H7 (cell line): ENCODE measurements at places on chromosomes 7 and 10.

- DNase-seq = no peak
These were observed 50.8 kb upstream of the CREB5 start for GRCh38 chr7:28361551-28361950.

- DNase-seq = peak; percentile 90
These were observed 15.9 kb downstream of the CAMK2B start for GRCh38 chr7:44309271-44310091.

- DNase-seq = no peak
These were observed 367.0 kb upstream of the POM121L12 start for GRCh38 chr7:52668435-52668834.

DNA sequence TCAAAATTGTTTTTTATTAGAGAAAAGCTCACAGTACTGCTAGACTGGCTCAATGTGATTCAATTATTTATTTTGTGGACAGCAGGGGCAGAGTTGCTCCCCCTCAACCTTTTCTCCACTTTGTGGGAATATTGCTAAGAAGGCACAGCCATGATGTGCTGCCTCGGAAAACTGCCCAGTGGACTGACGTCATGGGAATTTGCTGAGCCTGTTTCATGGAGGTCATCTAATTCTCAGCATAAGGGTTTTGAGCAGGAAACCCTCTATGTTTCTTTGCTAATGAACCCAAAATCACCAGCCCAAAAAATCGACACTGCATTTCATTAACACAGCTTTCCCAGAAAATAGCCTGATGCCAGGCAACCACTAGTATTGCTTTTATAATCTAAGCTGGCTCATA lies 228.8 kb upstream of the FAM3C start:
- DNase-seq = no peak

DNA sequence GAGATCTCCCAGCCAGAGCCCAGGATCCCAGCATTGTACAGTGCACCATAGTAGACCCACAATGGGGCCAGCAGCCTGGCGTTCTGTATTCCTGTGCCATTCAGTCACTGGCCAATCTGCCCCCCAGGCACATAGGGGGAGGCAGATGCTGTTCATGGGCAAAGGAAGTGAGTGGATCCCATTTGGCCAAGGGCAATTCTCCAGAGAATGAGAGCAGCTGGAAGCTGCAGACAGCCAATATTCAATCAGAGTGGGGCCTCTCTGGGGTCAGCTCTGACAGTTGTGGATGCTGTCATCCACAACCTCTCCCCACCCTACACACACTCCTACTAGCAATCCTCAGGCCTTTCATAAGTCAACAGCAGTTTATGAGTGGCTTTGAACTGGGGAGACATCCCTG lies 17.5 kb downstream of the STEAP1B start:
- DNase-seq = no peak

DNA sequence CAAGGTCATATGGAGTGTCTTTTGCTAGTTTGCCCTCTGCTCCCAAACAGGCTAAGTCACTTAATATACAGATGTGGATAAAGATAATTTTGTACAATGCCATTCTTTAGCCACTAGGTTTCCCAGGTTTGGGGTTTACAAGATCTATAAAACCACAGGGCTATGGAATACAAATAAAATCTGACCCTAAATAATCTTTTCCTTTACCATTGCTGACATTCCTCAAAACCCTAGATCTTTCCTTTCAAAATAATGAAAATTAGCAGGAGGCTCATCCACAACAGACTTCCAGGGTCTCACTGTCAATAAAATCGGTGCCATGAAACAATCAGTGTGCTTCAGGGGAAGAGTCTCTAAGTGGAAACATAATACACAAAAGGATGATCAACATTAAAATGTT lies 148.4 kb downstream of the CPEB3 start:
- no peak for DNase-seq

- no peak for DNase-seq
These were observed 39.8 kb downstream of the BRI3 start for GRCh38 chr7:98321301-98321700.

- peak; percentile 20 for DNase-seq
These were observed 338.0 kb upstream of the MKI67 start for GRCh38 chr10:128463991-128464760.

- no peak for DNase-seq
These were observed 49.8 kb upstream of the SEMA3C start for GRCh38 chr7:80968606-80969005.

- no peak for DNase-seq
These were observed 70.1 kb downstream of the TNS3 start for GRCh38 chr7:47511699-47512370.

- DNase-seq = no peak
These were observed 41.0 kb upstream of the CHST3 start for GRCh38 chr10:71923138-71923692.

DNA sequence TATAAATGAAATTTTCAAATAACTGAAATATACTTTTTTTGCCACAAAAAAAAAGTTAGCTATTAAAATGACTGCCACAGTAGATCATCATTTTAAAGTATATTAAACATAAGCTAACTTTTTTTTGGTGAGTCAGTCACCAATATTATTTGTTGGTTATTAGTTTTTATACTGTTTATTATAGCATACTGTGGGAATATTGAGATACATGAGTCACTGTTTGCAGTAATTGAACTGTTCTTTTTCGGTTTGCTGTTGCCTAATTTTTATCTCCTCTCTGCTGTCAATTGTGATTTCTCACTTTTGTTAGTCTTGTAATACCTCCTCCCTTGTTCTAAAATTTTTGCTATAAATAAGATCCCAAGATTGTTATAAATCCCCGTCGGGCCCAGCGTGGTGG lies 45.7 kb downstream of the BTAF1 start:
- DNase-seq = no peak

DNA sequence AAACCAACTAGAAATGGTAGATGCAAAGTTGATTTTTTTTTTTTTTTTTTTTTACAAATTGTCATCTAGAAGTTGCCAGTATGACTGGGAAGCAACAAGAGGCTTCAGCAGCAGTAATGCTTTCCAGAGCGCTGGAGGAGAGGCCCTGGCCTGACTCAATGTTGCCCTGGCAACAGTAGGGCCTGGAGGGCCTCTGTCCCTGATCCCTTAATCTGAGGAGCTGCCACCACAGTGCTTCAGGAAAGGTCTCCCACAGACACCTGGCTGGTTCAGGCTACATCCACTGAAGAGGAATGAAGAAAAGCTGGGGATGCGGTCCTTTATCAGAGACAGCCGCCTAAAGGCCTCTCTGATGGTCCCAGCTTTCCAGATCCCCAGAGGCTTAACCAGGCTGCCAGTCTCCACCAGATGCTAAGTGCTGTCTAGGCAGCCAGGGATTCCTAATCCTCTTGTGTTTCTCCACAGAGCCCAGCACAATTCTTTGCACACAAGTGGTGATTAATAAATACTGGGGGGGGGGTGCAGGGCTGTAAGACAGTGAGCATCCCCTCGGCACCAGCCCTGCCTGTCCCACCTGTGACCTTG lies 33.7 kb downstream of the ZNF777 start:
- no peak for DNase-seq

DNA sequence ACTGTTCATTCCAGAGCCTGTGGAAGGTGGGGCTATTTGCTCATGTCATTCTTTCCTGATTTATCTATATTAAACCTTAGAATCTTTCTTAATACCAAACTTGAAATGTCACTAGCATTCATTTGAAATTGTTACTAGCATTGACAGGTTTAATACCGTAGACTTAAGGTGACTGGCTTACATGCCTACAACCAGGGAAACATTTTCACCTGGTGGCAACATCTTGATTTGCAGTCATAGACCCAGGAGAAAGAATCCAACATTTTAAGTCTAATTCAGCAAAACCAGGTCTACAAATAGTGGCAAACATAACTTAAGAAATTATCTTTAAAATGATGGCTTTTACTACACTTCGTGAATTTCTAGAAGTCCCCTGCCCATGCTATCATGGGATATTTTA lies 353.7 kb downstream of the HTR7 start:
- DNase-seq = peak; percentile 1
